ENCODE measurements at places on chromosomes 16 and 17. TPM values are rescaled to one million over a fixed set of nuclear protein-coding genes. Genes with fewer than 3 reads are reported as not detected.

TBC1D3C gene
- total RNA-seq = not detected

MYH1 gene
- not detected for total RNA-seq

RAB34 gene
- 74.8 TPM for total RNA-seq

KRT39 gene
- not detected for total RNA-seq

ABCC6 gene
- total RNA-seq = 0.09 TPM

KRT25 gene
- total RNA-seq = not detected

METTL9 gene
- 136 TPM for total RNA-seq

C17orf107 gene
- total RNA-seq = 1.6 TPM

ZFP1 gene
- 9.5 TPM for total RNA-seq

HELZ gene
- 45.7 TPM for total RNA-seq

BCL6B gene
- 127 TPM for total RNA-seq

TNFSF12 gene
- 6.1 TPM for total RNA-seq

Measured in endothelial cell of coronary artery (primary cell).